ENCODE measurements at places on chromosomes 11 and 22.

- no peak for DNase-seq
These were observed 34.3 kb downstream of the USP28 start for GRCh38 chr11:113840932-113841664.

GRCh38 chr22:29625090-29625825, 21.8 kb downstream of the NF2 start:
- DNase-seq: no peak

GRCh38 chr11:131681920-131682319, 311.5 kb downstream of the NTM start:
- DNase-seq: no peak

DNA sequence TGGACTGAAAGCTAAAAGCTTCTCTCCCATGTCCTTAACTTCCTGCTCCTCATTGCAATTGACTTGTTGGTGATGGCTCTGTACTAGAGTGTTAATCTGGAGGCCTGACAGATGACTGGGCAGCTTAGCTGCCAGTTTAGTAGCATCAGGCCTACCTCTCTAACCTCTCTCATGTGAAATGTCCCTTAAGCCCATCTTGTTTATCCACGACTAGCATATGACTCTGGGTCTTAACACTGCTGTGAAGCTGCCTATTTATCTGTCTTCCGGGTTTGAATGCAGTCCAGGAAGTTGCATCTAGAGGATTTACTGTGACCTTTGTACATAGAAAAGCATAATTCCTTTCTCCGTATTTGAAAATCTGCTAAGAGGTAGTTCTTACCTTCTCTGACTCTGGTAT, 85.3 kb upstream of the HORMAD2 start:
- DNase-seq: no peak

- no peak for DNase-seq
These were observed 137.8 kb downstream of the CEP164 start for GRCh38 chr11:117465236-117465997.
